ENCODE measurements at places on chromosomes 1 and 21.
A peak's percentile ranks its signal among the peaks of the same experiment; 100 is the strongest.

DNA sequence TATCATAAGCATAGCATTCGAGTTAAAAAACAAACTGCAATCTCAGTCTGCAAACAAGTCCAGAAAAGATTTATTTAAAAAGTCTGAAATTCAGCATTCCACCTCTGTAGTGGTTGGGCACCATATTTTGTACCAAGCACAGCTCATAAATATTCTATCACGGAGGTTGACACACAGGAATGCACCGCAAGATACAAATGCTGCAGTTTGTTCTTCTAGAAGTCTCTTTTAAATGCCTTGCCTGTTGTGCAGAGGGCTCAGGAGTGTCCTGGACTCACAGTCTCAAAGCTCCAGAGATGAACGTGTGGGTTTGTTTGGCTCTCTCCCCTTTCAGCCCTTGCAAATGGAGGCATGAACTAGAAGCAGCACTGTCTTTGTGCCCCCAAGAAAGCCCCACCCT lies 212.4 kb upstream of the USP24 start:
- no peak for DNase-seq

DNA sequence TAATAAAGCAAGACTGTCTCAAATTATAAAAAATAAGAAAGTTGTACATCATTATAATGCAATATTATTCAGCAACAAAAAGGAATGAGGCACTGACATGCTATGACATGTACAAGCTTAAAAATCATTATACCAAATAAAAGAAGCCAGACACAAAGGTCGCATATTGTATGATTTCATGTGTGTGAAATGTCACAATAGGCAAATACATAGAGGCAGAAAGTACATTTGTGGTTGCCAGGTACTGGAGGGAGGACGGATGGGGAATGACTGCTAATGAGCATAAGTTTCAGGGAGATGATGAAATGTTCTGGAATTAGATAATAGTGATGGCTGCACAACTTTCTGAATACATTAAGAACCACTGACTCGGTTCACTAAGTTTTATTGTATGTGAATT lies 73.6 kb upstream of the NBPF3 start:
- DNase-seq, result no peak

- peak; percentile 16 for DNase-seq
Measured at GRCh38 chr1:223248770-223249140, 105.7 kb upstream of the TLR5 start.

GRCh38 chr1:157830887-157831286 lies 10.7 kb downstream of the CD5L start:
- DNase-seq, result no peak

DNA sequence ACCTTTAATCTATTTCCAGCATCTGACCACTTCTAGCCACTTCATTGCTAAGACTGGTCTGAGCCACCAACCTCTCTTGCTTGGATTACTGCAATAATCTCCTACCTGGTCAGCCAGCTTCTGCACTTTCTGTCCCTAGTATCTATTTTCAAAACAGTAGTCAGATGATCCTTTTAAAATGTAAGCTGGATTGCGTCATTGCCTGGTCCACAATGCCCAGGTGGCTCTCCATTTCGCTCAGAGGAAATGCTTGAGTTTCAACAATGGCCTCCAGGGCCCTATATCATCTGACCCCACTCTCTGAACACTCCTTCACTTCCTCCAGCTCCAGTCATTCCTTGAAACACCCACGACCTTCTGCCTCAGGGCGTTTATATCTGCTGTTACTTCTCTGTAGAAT lies 2.3 kb downstream of the FYB2 start:
- DNase-seq, result no peak

DNA sequence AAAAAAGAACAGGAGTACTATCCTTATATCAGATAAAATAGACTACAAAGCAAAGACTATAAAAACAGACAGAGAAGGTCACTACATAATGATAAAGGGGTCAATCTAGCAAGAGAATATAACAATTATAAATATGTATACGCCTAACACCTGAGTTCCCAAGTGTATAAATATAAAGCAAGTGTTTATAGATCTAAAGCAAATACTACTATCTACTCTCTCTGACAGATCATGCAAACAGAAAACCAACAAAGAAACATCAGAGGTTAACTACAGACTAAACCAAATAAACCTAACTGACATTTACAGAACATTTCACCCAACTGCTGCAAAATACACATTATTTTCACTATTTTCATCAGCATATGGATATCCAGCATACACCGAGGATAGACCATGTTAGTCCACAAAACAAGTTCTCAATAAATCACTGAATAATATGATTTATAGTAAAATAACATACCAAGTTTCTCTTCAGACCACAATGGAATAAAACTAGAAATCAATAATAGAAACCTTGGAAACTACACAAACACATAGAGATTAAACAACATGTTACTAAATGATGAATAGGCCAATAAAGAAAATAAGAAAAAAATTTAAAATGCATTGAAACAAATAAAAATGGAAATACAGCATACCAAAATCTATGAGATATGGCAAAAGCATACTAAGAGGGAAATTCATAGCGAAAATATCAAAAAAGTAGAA lies 22.7 kb downstream of the UCHL5 start:
- DNase-seq, result no peak
